CD8-positive, alpha-beta memory T cell (primary cell): ENCODE measurements at places on chromosomes 2 and 18. TPM values are rescaled to one million over a fixed set of nuclear protein-coding genes. Genes with fewer than 3 reads are reported as not detected.

Gene LAMA1
- total RNA-seq = not detected

Gene KCNJ3
- not detected for total RNA-seq

Gene RBM43
- 2.8 TPM for total RNA-seq

Gene G6PC2
- total RNA-seq = not detected

Gene ATP6V1B1
- not detected for total RNA-seq

Gene TGIF1
- 38.3 TPM for total RNA-seq

Gene DDX18
- 151 TPM for total RNA-seq

Gene PRKRA
- total RNA-seq = 48.4 TPM
